Esophagus squamous epithelium (tissue), 5 donors: ENCODE measurements at places on chromosomes 12 and 14.

DNA sequence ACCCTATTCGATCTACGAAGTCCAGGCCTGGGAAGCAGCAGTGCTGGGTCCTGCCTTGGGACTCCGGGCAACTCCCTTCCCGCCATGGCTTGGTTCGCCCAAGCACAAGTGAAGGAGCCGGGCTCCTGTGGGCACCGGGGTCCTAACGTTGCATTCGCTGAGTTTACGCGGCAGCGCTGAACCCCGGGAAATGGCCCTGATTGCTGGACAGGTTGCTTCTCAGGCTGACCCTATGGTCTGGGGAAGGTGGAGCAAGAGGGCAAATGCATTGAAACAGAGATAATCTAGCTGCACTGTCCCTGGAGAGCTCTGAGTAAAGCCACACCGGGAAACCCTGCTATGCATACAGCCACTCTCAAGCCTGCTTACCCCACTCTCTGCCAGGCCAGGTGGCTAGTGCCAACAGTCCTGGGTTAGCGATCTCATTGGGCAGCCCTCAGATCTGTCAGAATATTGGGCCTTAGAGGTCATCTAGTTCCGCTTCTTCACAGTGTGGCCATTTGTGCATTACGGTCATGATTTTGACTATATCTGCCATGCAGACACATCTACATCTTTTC is 11.3 kb downstream of the SYNE3 start:
- no peak for DNase-seq

- DNase-seq: no peak
These were observed 109.3 kb downstream of the LGR5 start for GRCh38 chr12:71548893-71549292.

GRCh38 chr14:34423445-34423844 is 38.6 kb downstream of the SPTSSA start:
- no peak for DNase-seq

- no peak for DNase-seq
These were observed 184.7 kb downstream of the SLC15A4 start for GRCh38 chr12:128639089-128639488.

DNA sequence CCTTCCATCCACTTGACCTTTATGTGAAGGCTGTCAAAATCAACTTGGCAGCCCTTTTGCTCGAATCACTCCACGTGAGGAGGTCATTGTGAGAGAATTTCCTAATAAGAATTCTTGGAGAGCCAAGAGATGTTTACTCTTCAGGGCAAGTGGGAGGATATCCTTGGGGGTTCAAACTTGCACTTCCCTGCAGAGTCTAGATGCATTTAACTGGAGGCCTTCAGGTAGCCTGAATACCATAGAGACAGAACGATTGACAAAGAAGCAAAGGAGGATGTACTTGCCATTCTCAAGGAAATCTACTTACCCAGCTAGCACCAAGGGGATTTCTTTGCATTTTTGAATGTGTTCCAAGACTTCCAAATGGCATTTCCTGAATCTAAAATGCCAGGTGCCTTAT is 1702.6 kb upstream of the FLRT2 start:
- no peak for DNase-seq

DNA sequence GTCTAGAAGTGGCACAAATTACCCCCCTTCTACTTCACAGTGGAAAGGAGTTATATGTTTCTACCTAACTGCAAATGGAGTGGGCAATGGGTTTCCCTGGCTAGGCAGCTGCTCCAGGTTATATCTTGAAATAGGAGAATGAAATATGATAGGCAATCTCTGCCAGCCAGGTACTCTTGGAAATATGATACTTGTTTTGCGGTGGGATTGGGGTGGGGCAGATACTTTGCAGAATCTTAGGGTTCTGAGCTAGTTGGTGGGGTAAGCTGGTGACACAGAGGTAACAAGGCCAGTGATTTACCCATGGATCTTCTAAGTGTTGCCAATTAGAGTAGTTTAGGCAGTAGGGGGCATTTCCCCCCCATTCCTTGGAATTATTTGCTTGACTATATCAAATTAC is 140.1 kb downstream of the ATP23 start:
- DNase-seq: no peak

GRCh38 chr12:124322271-124322998 is 27.5 kb downstream of the RFLNA start:
- no peak for DNase-seq

DNA sequence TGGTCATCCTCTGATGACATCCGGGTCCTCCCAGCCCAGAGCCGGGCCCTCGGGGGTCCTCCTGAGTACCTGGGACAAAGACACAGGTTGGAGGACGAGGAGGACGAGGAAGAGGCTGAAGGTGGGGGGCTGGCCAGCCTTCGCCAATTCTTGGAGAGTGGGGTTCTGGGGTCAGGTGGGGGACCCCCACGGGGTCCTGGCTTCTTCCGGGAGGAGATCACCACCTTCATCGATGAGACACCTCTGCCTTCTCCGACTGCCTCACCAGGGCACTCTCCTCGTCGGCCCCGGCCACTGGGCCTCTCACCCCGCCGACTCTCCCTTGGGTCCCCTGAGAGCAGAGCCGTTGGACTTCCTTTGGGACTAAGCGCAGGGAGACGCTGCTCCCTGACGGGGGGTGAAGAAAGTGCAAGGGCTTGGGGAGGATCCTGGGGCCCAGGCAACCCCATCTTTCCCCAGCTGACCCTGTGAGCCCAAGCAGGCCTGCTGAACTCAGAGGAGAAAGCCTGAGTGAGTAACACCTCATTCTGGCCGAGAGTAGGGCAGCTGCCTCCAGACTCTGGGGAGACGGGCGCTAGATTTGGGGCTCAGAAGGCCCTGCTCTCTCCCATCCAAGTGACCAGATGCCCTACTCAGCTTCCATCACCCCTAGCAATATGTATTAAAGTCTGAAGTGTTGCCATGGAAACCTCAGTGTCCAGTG is 1.3 kb upstream of the P3H3 start:
- DNase-seq: no peak

DNA sequence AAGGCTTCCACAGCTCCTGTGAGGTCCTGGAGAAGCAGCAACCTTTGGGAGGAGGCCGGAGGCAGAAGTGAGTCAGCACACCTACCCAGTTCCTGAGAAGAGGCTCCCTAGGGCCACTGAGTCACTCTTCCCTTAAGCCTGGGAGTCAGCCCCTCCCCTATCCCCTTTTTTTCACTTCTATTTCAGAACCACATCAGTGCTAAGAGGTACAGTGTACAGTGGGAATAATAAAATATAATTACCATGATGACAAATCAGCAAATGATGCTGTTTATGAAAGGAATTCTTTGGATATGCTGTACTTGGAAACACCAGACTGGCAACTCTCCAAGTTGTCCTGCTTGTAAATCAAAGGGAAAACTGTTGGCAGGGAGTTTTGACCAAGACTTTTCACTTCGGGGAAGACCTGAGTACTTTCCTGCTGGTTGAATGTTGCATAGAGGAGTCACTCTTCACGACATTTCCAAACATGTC is 7.8 kb upstream of the TBPL2 start:
- no peak for DNase-seq

GRCh38 chr14:105139831-105140239 is 28.7 kb downstream of the JAG2 start:
- no peak for DNase-seq

DNA sequence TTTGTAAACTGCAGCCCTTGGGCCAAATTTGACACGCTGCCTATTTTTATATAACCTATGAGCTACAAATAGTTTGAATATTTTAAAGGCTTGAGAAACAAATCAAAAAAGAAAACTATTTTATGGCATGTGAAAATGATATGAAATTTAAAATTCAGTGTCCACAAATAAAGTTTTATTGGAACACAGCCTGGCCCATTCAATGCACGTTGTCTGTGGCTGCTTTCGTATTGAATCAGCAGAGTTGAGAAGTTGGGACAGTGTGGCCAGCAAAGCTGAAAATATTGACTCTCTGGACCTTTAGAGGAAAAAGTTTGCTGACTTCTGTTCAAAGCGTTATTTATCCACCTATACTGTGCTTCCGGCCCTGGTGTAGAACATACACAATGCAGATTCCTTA is 654.2 kb downstream of the MED13L start:
- no peak for DNase-seq

DNA sequence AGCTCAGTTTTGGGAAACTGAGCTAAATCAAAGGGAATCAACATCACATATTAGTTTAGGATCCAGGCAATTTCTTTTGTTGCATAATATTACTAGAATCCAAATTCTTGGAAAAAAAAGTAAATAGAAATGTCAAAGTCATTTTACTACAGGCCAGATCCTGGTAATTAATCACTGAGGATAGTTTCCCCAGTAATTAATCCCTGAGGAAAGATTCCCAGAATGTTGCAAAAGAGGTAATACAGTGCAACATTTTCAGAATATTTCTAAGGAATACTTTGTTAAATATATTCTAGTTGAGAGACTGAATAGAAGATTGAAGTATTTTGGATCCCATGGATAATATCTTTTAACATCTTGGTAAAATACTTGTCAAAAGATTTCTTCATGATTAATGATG is 207.0 kb upstream of the GARIN2 start:
- DNase-seq: no peak

GRCh38 chr12:71567537-71567936 is 96.1 kb downstream of the ZFC3H1 start:
- DNase-seq: no peak

DNA sequence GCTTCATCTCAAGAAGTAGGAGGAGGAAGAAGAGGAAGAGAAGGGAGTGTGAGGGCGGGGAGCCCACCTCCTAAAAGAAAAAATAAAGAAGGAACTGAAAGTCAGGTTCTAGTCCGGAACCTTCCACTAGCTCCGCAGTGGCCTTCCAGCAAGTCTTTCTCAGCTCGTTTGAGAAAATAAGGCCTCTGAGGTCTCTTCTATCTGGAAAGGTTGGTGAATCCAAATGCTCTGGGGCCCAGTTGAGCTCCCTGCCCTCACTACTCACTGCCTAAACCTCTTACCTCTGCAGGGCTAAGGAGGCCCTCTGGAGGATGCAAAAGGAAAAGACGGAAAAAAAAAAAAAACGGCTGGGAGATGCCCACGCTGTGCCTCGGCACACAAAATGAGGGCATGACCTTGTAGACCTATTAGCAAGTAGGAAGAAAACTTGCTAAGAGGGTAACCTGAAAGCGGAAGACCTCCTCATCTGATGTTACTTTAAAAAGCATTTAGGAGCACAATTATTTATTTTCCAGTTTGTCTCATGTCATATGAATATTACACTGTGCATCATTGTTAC is 35.9 kb downstream of the FBLN5 start:
- DNase-seq: no peak

DNA sequence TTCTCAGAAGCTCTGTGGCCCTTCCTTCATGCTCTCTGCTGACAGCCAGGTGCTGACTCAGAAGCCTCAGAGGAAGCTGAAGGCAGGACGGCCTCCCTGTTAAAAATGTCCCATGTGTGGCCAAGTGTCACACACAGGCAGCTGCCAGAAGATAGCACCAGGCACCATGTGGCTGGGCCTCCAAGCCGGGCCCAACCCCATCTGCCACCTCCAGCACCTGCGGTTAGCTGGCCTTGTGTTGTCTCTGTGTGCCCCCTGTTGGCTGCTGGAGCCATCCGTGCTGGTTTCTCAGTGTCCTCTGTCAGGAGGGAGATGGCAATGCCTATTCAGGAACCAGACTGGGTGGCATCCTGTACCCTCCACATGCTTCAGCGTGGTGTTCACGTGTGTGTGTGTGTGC is 63.2 kb downstream of the TSPAN11 start:
- no peak for DNase-seq

GRCh38 chr14:36097356-36097755 is 79.2 kb downstream of the PTCSC3 start:
- no peak for DNase-seq

- DNase-seq: no peak
These were observed 11.0 kb upstream of the BMP4 start for GRCh38 chr14:53967606-53968005.

GRCh38 chr14:100121643-100122480 is 37.6 kb downstream of the DEGS2 start:
- no peak for DNase-seq

DNA sequence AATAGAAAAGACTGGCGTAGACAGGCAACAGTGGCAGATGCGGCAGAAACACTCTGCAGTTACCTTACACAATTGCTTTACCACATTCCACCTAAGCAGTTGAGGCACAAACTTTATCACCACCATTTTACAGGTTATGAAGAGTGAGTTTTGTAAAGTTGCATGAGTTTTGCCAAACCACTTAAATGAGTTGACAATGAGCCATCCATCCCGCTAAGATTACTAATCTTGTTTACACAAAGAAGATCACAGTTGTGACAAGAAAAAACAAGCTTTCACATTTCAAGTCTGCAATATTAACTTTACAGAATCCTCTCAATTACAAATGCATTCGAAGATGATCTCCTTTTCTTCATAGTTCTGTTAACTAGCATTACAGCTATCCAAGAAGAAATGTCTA is 1.8 kb downstream of the TMCC3 start:
- no peak for DNase-seq

DNA sequence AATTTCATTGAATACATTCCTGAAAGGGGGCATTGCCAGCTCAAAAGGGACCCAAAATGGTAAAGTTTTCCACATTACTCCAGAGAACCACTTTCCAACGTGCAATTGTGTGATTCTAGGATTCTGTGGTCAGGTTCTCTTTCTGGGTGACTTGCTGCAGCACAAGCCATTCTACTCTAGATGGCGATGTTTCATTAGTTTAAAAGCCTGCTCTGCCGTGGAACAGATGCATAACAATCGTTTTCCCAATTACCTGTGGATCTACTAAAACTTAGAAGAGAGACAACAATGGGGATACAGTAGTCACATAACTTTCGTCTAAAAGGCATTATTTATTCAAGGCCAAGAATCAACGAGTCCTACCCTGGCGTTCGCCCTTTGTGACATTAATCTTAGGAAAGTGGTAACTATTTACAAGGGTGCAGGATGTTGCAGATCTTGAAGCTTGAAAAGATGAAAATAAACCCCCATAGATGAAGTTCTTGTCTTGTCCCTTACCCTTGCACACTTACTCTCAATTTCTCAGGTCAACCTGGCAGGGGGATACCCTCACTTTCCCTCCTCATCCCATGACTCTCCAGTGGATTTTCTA is 400.9 kb downstream of the SNAPC1 start:
- DNase-seq: no peak

DNA sequence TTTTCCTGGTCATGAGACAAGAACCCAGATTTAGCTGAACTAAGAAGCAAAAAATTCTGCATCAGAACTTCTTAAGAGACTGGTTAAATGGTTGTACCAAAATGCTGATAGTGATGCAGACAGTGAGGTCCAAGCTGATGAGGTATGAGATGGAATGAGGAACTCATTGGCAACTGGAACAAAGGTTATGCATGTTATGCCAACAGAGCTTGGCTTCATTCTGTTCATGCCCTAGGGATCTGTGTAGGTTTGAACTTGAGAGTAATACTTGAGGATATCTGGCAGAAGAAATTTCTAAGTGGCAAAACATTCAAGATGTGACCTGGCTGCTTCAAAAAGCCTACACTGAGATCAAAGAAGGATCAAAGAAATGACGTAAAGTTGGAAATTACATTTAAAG is 398.0 kb downstream of the FSCB start:
- DNase-seq: no peak

GRCh38 chr14:45377166-45377565 is 124.2 kb upstream of the MIS18BP1 start:
- no peak for DNase-seq

DNA sequence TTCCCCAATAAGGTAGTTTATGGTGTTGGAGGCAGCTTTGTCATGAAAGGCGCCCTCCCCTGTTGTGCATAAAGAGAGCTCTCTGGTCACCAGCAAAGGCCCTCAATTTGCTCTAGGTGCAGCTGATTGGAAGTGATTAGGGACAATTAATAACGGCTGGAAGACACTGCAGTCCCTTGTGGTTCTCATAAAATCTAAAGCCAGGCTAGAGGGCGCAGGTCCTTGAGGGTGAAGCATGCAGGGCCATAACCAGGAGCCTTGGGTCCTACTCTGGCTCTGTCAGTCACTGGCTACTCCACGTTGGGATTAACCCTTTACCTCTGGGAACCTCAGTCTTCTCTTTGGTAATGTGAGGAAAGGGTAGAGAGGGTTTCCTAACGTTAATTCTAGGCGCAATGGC is 1.9 kb downstream of the DAAM1 start:
- no peak for DNase-seq
